ENCODE measurements at places on chromosomes 2 and 18.
A peak's percentile ranks its signal among the peaks of the same experiment; 100 is the strongest.

DNA sequence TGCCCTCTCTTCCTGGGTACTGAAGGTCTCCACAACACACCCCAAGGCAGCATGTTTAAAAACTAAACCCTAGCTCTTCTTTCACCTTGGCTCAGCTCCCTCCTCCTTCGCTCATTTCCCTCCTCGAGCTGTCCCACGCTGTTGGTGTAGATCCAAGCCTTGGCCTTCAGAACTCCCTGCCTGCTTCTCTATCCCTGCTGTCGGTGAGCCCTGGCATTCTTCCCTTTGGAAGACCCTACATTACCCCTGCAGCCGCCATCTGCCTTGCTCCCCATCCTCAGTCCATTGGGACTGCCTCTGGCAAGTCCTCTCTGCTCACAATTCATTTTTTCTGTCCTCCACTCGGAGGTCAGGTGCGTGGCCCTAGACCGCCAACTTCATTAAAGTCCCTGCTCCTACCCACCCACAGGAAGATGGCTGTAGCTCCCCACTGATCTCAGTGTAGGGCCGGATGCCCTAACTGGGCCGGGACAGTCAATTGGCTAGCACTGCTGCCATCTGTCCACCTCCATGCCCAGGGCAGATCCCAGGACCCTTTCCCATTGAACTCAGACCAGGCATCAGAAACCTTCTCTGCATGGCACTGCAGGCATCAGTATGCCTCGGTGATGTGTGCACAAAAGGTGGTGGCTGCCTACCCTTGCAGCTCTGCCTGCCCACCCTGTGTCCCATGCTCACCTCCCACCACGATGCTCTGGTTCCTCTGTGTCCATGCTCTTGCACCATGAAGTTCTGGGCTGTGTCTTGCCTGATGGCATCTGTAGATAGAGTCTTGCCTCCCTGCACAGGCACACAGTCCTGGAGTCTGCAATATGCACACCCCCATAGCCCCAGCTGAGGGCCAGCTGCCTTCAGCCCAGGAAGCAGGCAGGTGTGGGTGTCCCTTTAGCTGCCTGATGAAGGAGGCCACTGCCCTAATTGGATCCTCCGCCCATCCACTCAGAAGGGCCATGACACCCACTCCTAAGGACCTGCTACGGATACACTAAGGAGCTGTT is 5.7 kb downstream of the AMER3 start:
- no peak for DNase-seq

- no peak for DNase-seq
Measured at GRCh38 chr2:60154142-60154541, 399.3 kb downstream of the BCL11A start.

- DNase-seq = no peak
Measured at GRCh38 chr2:101751875-101752619, 54.5 kb downstream of the MAP4K4 start.

GRCh38 chr2:99079226-99079625 is 62.3 kb upstream of the C2orf15 start:
- no peak for DNase-seq

- DNase-seq = no peak
Measured at GRCh38 chr2:174198846-174199564, 49.3 kb downstream of the OLA1 start.

DNA sequence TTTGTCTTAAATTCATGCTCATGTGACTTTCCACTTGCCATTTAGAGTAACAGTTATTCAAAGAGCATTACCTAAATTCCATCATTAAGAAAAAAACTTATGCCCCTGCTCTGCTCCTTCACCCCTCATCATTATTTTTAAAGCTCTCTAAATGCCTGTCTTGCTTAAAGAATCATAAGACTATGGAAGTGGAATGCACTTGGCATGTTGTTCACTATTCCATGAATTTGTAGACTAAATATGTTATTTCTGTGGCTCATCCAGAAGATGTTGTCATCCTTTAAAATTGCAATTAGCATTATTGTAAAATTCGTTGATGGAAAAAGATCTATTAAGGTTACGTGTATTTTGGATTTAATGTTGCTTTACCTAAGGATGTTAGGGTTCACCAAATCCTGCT is 61.8 kb downstream of the FMNL2 start:
- no peak for DNase-seq

GRCh38 chr2:26469092-26469710 is 8.7 kb downstream of the OTOF start:
- peak; percentile 51 for DNase-seq

DNA sequence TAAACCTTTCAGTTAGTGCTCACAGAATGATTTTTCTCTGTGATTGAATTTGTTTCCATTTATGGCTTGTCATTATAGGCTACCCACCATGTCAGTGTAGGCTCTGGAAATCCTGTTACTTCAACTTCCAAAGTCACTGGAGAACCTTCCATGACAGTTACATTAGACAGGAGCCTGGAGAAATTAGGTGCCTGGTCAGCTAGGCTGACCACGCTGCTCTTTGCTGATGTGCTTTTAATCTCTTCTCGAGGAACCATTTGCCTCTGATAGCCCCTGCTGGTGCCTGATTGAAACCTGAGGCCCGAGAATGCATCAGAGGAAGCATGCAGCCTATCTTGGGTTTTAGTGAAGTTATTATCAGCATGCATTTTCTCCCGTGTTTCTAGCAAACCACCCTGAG is 29.6 kb upstream of the TTN start:
- DNase-seq = no peak

GRCh38 chr2:198479065-198479464 is 674.7 kb downstream of the PLCL1 start:
- DNase-seq = no peak

- DNase-seq = no peak
Measured at GRCh38 chr18:6971823-6972478, 145.6 kb downstream of the LAMA1 start.

DNA sequence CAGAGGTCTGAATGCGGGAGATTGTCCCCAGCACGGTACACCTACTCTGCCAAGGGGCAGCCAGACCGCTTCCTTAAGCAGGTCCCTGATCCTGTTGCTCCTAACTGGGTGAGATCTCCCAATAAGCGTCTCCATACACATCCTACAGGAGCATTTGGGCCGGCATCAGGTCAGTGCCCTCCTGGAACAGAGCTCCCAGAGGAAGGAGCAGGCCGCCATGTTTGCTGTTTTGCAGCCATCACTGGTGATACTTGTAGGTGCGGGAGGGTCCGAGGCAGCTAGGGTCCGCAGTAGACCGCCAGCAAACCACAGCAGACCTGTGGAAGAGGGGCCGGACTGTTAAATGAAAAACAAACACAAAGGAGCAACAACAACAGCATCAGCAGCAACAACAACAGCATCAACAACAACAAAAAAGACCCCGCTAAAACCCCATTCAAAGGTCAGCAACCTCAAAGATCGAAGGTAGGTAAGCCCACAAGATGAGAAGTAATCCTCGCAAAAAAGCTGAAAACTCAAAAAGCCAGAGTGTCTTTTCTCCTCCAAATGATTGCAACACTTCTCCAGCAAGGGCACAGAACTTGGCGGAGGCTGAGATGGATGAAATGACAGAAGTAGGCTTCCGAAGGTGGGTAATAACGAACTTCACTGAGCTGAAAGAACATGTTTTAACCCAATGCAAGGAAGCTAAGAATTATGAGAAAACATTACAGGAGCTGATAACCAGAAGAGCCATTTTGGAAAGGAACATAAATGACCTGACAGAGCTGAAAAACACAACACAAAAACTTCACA is 79.0 kb upstream of the CDH7 start:
- no peak for DNase-seq

GRCh38 chr2:38074764-38075506 is 1.0 kb downstream of the CYP1B1 start:
- DNase-seq = no peak

DNA sequence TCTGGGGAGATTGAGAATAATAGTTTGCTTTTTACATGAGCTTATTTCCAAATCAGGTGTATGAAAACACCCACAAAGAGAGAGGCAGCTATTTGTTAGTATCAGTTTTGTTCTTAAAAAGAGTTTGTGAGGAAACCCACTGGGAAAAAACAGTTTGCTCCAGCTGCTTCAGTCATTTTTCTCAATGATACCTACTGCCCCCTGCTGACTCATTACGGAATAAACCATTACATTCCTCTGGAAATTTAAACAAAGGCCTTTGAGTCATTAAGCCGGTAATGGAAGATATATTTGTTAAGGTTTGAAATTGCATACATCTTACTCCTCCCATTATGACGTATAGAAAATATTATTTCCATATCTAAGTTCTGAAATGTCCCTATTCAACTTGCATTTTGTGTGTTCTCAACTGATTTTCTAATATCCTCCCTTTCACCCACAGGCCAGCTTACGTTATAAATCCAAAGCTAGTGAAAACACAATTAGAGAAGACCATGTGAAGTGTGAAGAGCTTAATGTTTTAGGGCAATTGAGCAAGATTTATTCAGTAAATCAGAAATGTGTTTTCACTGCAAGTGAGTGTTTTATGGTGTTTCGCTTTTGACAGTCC is 761.6 kb downstream of the DSC3 start:
- DNase-seq = no peak

GRCh38 chr2:10897956-10898355 is 13.8 kb upstream of the KCNF1 start:
- no peak for DNase-seq

- no peak for DNase-seq
Measured at GRCh38 chr2:61356261-61356957, 114.5 kb downstream of the USP34 start.

DNA sequence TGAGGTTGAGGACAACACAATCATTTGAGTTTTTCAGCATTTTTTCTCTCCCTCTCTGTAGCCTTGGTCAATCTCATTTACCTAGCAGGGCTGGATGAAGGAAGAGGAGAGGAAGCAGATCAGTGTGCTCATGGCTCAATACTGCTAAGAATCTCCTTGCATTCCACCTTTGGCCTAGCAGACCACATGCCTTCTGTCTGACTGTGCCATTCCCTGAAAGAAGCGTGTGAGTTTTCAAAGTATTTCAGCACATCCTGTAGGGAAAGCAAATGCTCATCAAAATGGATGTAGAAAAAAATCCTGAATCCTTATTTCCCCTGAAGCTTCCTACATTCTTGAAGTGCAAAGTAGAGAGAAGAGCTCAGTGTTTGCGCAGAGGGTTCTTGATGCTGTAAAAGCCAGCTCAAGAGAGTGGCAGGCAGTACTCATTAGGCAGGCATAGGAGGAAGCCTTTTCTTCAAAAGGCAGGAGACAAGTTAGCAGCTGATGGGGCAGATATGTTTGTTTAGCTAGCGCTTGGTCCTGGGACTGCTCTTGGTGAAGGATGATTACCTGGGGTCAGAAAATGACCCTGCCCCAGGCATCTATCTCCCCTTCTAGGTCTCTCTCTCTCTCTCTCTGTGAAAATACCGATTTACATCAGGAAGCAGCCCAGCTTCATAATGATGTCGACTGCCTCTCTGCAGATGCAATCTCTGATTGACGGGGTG is 14.4 kb upstream of the PIK3C3 start:
- DNase-seq = no peak

DNA sequence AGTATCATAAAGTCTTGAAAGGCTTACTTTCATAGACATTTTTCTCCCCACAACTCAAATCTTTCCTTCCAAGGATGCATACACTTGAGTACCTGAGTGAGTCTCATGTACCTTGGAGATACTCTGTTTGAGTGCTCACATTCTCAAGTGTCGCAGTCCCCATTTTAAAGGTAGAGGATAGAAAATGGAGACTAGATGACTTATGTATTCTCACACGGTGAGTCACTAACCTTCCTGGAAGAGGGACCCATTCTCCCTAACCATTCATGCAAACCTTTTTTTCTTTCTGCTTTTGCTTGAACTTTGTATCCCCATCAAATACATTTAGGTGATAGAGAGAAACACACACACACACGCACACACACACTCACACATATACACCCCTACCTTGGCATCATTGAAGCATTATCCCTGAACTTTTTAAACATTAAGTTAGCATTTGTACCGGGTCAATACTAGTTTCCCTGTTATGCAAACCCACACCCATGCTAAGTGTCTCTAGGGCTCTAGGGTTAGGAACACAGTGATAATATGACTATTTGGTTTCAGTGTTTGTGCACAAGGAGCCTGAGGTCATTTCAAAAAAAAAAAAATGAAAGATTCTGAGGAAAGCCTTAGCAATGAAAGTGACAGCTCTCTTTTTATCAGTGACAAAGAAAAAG is 236.2 kb downstream of the IKZF2 start:
- DNase-seq = no peak

- peak; percentile 61 for DNase-seq
Measured at GRCh38 chr2:111698743-111699554, 185.0 kb downstream of the ANAPC1 start.

DNA sequence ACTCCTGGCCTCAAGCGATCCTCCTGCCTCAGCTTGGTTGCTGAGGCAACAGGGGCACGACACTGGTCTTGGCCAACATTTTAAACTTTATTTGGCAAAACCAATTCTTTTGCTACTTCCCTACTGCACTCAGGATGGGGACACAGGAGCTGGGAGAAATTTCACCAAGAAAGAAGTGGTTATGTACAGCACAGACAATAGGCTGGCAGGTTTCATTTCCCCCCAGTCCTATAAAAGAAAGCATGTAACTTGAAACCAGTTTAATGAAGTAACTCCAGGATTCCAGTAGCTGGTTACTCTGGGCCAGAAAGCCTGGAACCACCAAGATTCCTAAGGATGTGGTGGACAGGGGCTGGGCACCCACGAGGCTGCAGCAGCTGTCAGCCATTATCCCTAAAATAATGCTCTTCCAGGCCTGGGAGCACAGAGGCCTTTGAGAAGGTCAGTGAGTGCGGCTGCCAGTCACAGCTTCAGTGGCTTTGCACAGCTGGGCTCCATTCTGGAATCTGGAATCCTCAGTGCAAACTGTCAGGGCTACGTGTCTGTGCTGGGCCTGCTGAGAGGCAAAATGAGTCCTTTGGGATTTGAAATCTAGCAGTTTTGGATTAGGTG is 142.3 kb upstream of the ITGA6 start:
- DNase-seq = no peak

DNA sequence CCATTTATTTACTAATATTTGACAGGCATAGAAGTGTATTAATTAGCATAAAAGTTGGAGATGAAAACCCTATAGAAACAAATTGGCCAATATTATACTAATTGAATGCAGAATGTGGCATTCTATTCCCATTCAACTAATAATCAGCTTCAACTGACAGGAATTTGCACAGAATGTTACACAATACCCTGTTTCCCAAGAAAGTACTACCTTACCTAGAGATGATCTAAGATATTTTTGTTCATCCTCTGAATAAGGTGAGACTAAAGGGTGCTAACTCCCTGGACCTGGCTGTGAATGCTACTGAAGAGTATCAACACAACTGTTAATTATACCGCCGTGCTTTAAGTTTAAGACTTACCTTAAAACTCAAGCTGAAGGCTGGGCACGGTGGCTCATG is 28.9 kb downstream of the CEP68 start:
- no peak for DNase-seq
